A549 treated with DMSO at 1 μM for 4 hours (cell line): ENCODE measurements at places on chromosomes 16 and 17. TPM values are rescaled to one million over a fixed set of nuclear protein-coding genes. Genes with fewer than 3 reads are reported as not detected.

The PSMD7 gene
- 134 to 190 TPM (median 145 TPM) in 5 replicates for total RNA-seq

The COX10 gene
- total RNA-seq = 19.3 to 22.6 TPM (median 21.1 TPM) in 5 replicates

The TNFRSF13B gene
- total RNA-seq = not detected in 5 replicates

The KRT26 gene
- total RNA-seq = not detected in 5 replicates

The MYO15A gene
- 0.16 to 0.43 TPM (median 0.26 TPM) in 5 replicates for total RNA-seq

The CAMKK1 gene
- total RNA-seq = 14.2 to 20.4 TPM (median 16.5 TPM) in 5 replicates

The GNGT2 gene
- total RNA-seq = 0.18 to 0.38 TPM (median 0.25 TPM) in 5 replicates

The CYB561 gene
- 28.4 to 32.0 TPM (median 29.1 TPM) in 5 replicates for total RNA-seq

The SRL gene
- 0.03 TPM in 1 of 5 replicates, not detected in the others for total RNA-seq

The RHBDF1 gene
- total RNA-seq = 24.9 to 31.2 TPM (median 28.4 TPM) in 5 replicates

The ZNF624 gene
- total RNA-seq = 2.2 to 3.7 TPM (median 3.1 TPM) in 5 replicates

The PRR35 gene
- total RNA-seq = 0.05 to 0.17 TPM (median 0.09 TPM) in 5 replicates

The SHCBP1 gene
- 33.9 to 41.3 TPM (median 40.4 TPM) in 5 replicates for total RNA-seq

The HOXB1 gene
- not detected in 5 replicates for total RNA-seq

The ORC6 gene
- 44.0 to 53.7 TPM (median 51.2 TPM) in 5 replicates for total RNA-seq

The MPO gene
- not detected in 5 replicates for total RNA-seq
